Ovary (tissue), 10 donors: ENCODE measurements at places on chromosomes 11 and 22.

GRCh38 chr11:117950993-117951961 lies 22.1 kb upstream of the TMPRSS13 start:
- H3K27me3 ChIP-seq, result no peaks in the 10 kb centered on the region
- no peak overlapping the region for H3K27ac ChIP-seq

DNA sequence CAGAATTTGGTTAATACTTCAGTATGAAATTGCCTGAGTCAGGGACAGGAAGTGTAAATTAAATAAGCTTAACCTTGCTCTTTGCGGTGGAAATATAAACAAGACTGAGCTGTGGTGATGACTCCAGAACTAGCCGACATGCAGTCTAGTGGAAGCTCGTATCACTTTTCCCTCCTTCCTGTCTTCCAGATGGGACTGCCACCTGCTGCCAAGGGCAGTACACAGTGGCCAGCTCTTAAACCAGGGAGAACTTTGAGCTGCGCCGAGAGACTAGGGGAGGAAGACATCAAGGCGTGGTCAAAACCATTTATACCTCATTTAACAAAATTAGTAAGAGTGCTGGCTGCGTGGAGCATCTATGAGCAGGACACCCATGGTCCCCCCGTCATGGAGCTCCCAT lies 31.3 kb upstream of the CTTN start:
- H3K36me3 ChIP-seq, result no peaks in the 10 kb centered on the region
- no peak overlapping the region for H3K27ac ChIP-seq
- H3K27me3 ChIP-seq, result no peaks in the 10 kb centered on the region
- H3K4me3 ChIP-seq, result no peak overlapping the region
- DNase-seq, result no peak
- peaks cover 11% of the 10 kb centered on the region for H3K4me1 ChIP-seq

DNA sequence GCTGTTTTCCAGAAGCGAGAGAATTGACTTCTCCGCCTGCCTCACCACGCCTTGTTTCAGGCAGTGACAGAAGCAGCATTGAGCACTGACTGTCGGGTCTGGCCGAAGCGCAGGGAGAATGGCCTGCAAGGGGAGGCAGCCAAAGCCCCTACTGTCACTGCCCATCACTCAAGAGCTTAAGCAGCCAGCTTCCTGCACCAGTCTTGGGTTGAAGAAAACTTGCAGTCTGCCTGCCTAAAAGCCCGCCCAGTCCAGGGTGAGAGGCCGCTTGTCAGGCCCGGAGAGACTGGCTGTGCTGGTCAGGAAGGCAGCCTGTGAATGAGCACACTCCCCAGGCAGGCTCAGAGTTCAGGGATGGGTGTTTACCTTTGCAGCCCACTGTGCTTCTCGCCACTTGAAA lies 108.3 kb downstream of the PKNOX2 start:
- no peak overlapping the region for H3K27ac ChIP-seq
- no peaks in the 10 kb centered on the region for H3K36me3 ChIP-seq
- H3K4me1 ChIP-seq, result peaks cover 21% of the 10 kb centered on the region
- H3K4me3 ChIP-seq, result no peak overlapping the region
- no peak for DNase-seq

- H3K4me3 ChIP-seq, result no peak overlapping the region
- no peak for DNase-seq
- H3K36me3 ChIP-seq, result no peaks in the 10 kb centered on the region
- no peaks in the 10 kb centered on the region for H3K4me1 ChIP-seq
- H3K27ac ChIP-seq, result no peak overlapping the region
Observed at GRCh38 chr11:87020336-87020735, 17.4 kb upstream of the TMEM135 start.

GRCh38 chr11:36509201-36509639 lies 852 bp downstream of the TRAF6 start:
- no peaks in the 10 kb centered on the region for H3K36me3 ChIP-seq

- H3K27me3 ChIP-seq, result no peaks in the 10 kb centered on the region
- no peaks in the 10 kb centered on the region for H3K36me3 ChIP-seq
- H3K4me1 ChIP-seq, result no peaks in the 10 kb centered on the region
- H3K4me3 ChIP-seq, result no peak overlapping the region
Observed at GRCh38 chr11:58980159-58980843, 41.0 kb downstream of the GLYATL1 start.

- no peaks in the 10 kb centered on the region for H3K4me1 ChIP-seq
- H3K27ac ChIP-seq, result no peak overlapping the region
- no peaks in the 10 kb centered on the region for H3K36me3 ChIP-seq
Observed at GRCh38 chr11:12026331-12027211, 18.1 kb upstream of the DKK3 start.

DNA sequence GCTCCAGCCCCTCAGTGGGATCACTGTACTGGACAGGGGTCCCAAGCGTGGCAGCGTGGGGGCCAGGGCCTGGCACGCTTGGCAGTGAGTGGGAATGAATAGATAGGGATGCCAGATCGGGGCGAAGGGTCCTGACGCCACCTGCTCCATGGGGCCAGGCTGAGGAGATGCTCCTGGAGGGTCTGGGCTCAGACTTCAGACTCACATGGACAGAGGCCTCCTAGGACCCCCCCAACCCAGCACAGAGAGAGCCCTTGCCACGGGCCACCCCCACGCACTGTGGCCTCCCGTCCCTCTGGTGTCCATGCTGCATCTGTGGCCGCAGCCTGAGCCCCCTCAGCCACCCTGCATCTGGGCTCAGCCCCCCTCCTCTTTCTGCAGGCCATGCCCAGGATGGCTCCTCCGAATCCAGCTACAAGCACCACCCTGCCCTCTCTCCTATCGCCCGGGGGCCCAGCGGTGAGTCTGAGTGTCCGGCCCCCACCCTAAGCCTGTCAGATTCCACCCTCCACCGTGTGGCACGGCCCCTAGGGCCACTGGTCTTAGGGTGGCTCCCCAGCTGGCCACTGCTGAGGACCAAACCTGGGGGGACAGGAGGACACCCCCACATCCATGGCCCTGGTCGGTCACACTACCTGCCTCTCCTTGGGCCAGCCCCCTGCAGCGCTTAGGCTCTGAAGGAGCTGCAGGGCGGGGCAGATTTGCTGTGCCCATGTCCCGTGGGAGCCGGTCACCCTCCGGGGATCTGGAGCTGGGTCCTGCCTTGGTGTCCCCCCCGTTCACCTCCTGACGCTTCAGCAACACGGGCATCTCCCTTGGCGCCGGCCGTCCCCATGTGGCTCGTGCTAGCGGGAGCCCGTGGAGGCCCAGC lies 2.7 kb downstream of the MUC5AC start:
- no peak overlapping the region for H3K27ac ChIP-seq
- H3K27me3 ChIP-seq, result no peaks in the 10 kb centered on the region
- H3K4me3 ChIP-seq, result no peak overlapping the region
- no peaks in the 10 kb centered on the region for H3K4me1 ChIP-seq
- DNase-seq, result no peak
- H3K36me3 ChIP-seq, result no peaks in the 10 kb centered on the region

DNA sequence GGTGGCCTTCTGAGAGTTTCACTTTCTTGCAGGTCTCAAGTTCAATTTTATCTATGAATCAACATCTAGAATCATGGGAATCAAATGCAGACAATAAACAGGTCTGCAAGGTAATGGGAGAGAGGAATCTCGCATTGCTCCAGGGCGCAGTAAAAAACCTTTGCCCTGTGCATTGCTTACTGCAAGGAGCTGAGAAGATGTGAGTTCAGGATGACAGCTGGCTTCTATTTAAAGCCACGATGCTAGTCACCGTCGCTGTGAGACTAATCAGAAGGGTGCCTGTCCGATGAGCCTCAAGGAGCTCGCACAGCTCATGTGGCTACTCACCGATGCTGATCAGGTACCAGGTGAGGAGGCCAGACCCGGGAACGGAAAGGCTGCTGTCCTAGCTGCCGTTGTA lies 30.2 kb upstream of the APOA1 start:
- no peaks in the 10 kb centered on the region for H3K36me3 ChIP-seq
- no peak overlapping the region for H3K4me3 ChIP-seq
- no peak for DNase-seq

- peak; percentile 85 for DNase-seq
- peaks cover 3% of the 10 kb centered on the region for H3K4me1 ChIP-seq
- no peaks in the 10 kb centered on the region for H3K27me3 ChIP-seq
Observed at GRCh38 chr11:66607126-66607834, 9.2 kb upstream of the RBM14 start.

DNA sequence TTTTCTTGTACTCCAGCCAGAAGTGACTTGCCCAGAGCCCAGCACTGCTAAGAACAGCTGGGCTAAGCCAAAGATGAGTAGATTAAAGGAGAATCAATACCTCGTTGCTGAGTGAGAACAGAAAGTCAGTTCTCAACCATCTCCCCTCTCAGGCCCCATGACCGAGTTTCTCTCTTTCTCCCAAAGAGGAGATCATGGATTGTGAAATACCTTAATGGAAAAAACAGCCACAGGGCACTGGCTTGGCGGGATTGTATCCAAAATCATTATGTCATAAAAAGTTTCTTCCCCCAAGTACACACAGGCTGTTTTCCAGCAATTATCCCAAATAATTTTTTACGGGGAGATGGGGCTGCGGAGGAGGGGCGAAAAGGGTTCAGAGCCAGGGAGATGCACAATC lies 111.8 kb upstream of the TMEM45B start:
- H3K27ac ChIP-seq, result no peak overlapping the region
- H3K4me3 ChIP-seq, result no peak overlapping the region
- no peak for DNase-seq
- no peaks in the 10 kb centered on the region for H3K36me3 ChIP-seq

GRCh38 chr11:85086504-85087284 lies 540.5 kb downstream of the DLG2 start:
- no peak overlapping the region for H3K27ac ChIP-seq
- DNase-seq, result no peak
- H3K36me3 ChIP-seq, result no peaks in the 10 kb centered on the region
- no peak overlapping the region for H3K4me3 ChIP-seq
- H3K4me1 ChIP-seq, result no peaks in the 10 kb centered on the region

GRCh38 chr11:92211576-92212167 lies 12.9 kb upstream of the FAT3 start:
- no peaks in the 10 kb centered on the region for H3K4me1 ChIP-seq
- DNase-seq, result no peak
- no peak overlapping the region for H3K4me3 ChIP-seq
- H3K27me3 ChIP-seq, result no peaks in the 10 kb centered on the region

GRCh38 chr11:123145220-123145619 lies 49.8 kb downstream of the CLMP start:
- no peaks in the 10 kb centered on the region for H3K27me3 ChIP-seq
- H3K4me1 ChIP-seq, result peaks cover 6% of the 10 kb centered on the region
- no peak overlapping the region for H3K4me3 ChIP-seq

GRCh38 chr22:30968015-30968923 lies at the start of gene MORC2:
TSS of gene MORC2 (minus strand) at chr22:30968774. CDS start at chr22:30967889, 885 bp downstream.
- DNase-seq, result peak; percentile 65
- H3K36me3 ChIP-seq, result no peaks in the 10 kb centered on the region
- H3K4me1 ChIP-seq, result peaks cover 3% of the 10 kb centered on the region
- peak within 1 kb of the TSS; percentile 89 for H3K4me3 ChIP-seq
- H3K27ac ChIP-seq, result peak within 1 kb of the TSS; percentile 88
- H3K27me3 ChIP-seq, result no peaks in the 10 kb centered on the region

DNA sequence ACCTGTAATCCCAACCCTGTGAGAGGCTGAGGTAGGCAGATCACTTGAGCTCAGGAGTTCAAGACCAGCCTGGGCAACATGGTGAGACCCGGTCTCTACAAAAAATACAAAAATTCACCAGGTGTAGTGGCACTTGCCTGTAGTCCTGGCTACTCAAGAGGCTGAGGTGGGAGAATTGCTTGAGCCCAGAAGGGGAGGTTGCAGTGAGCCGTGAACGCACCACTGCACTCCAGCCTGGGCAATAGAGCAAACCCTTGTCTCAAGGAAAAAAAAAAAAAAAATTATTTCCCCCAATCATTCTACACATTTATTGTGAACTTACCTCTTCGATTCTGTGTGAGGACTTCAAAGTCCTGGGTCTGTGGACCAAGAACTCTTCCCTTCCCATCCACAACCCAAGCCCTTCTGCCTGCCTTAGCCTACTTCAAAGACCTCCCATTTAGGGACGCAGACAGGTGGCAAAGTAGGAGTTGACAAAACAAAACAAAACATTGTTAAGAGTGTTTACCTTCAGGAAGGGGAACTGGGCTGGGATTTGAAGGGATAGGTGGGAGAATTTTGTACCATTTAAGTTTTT lies 3.8 kb upstream of the WEE1 start:
- H3K4me3 ChIP-seq, result no peak overlapping the region
- H3K27me3 ChIP-seq, result no peaks in the 10 kb centered on the region
- no peak for DNase-seq
- H3K27ac ChIP-seq, result peak overlapping the region; percentile 62
- no peaks in the 10 kb centered on the region for H3K36me3 ChIP-seq
- H3K4me1 ChIP-seq, result peaks cover 9% of the 10 kb centered on the region

DNA sequence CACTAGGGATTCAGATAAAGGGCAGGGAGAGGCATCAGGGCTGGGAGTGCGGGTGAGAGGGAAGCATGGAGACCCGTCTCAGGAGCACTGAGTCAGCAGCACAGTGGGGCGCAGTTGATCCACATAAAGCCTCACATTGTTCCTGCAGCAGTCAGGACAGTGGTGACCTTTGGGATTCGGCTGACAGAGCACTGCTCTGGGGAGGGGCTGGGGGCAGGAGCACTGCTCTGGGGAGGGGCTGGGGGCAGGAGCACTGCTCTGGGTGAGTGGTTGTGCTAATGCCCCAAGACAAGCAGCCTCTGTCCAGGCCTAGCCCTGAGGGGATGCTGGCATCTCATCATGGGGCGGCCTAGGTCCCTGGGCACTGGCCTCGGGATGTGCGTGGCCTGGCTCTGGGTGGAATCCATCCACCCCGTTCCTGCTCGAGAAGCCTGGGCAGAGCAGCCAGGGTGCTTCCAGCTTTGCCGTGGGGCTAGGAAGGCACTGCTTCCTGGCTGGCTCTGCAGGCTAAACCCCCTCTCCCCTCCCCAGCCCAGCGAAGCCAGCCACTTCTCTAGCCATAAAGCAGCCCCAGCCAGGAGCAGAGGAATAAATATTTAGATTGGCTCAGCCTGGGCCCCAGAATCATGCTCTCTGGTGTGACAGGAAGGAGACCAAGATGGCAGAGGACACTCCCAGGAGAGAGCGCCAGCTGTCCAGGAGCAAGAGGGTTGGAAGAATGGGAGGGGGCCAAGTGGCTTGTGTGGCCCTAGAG lies 7.3 kb downstream of the OAF start:
- no peak overlapping the region for H3K4me3 ChIP-seq
- no peak overlapping the region for H3K27ac ChIP-seq
- no peak for DNase-seq
- no peaks in the 10 kb centered on the region for H3K36me3 ChIP-seq
- H3K4me1 ChIP-seq, result peaks cover 25% of the 10 kb centered on the region
